ENCODE measurements at places on chromosomes 12 and 14.

DNA sequence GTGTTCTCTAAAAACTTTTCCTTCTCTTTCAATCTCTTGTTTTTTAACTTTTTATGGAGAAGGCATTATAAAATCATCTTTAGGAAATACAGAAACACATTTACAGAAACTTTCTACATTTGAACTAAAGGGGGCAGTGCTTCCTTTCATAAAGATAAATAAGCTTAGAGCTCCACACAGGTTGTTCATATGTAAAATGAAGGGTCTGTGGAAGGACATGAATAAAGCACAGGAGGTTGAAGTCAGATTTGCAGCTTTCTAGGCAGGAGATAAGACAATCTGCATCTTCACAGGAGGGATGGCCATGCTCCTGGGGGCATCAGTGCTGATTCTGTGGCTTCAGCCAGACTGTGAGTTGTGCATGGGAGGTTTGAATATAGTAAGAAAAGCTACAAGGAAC lies 426.0 kb downstream of the DAD1 start:
- no peak for DNase-seq

- DNase-seq: no peak
These were observed 60.1 kb downstream of the TAOK3 start for GRCh38 chr12:118312578-118312977.

DNA sequence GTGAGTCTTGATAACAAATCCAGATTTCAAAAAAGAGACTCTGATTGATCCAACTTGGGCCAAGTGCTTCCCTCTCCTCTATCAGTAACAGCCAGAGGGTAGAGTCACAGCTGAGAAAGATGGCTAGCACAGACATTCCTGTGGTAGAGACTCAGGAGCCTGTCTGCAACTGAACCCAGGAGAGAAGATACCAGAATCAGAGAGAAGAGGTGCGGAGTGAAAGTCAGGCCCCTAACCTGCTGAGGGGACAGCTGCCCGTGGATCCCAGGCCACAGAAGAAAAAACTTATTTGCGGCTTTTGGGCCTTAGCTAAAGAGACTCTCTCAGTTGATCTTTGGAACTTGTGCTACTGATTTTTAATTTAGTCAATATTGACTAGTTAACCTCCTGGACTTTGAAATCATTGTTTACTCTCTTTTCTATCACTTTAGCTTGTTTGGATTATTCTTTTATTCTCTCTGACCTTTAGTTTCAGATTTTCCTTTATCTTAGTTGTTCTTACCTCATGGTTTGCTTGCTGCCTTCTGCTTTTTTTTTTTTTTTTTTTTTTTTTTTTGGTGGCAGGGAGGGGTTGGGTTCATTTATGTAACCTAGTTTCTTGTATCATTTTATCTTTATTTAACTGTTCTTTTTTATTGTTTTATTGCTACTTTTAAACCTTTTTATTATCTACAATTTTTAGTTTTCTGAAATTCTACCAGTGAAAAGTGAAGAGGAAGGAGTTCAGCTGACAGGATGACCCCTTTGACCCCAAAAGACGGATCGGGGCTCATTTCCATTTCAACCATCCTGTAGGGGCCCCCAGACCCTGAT lies 154.9 kb upstream of the KRR1 start:
- DNase-seq: no peak

GRCh38 chr12:18868717-18869116 lies 130.8 kb downstream of the CAPZA3 start:
- no peak for DNase-seq

DNA sequence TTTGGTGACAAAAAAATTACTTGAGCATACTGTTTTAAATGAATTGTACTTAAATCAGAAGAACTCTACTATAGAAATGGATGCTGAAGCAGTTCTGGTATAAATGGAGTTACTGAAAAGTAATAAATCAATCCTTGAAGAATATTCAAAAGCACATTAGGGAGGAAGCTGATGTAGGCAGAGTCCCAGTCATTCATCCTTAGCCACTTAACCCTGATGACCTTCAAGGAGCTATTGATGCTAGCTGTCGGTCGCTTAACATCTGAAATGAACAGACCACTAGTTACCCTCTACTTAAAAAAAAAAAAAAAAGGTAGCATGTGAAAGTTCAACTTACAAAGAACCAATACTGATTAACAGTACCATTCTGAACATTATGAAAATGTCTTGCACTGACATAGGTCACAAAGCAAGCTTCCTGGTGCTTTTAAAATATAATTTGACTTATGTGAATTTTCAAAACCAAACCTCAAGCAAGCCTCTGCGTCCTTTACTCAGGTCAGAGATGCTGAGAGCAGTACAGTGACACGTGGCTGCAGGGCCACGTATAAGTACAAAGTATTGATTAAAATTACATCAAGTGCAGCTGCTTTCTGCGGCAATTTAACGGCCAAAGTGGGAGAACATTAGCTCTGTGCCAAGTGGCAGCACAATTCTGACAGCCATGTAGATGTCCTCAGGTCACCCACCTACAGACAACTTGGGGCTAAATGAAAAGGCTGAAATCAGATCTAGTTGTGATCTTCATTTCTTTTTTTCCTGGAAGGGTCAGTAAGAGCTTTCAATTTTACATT lies 18.1 kb downstream of the PPM1H start:
- DNase-seq: no peak

DNA sequence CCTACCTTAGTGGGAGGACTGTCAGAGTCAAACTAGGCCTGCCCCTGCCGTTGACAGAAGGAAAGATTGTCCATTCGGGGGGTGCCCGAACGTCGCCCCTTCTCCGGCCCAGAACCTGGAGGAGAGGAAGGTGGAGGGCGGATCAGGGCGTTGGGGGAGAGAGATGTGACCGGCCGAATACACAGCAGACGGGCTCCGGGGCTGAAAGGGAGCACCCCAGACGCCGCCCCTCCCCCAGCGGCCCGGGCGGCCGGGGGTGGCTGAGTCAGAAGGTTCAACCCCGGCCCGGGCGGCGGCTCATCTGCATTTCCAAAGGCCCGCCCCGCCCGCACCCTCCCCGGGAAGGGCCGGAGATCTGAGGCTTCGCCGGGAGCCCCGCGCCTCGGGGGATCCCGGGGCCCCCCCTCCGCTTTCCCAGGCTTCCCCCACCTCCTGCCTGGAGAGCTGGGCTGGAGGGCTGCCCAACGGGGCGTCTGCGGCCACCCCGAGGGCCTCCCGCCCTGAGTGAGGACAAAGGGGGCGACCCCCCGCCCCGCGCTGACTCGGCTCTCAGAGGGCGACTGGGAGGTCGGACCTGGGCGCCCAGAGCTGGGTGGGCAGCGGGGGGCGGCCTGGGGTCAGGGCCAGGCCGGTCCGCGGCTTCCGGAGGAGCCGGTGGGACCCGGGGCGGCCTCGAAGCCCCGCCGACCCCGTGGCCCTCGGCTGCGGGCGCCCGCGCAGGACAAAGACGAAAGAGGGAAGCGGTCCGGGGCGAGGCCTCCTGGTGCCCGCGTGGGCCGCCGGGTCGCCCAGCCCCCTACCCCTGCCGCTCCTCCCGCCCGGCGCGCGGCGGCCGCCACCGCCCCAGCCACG lies 3.7 kb upstream of the SETD1B start:
- DNase-seq: peak; percentile 95

- no peak for DNase-seq
These were observed 177.1 kb downstream of the BCL11B start for GRCh38 chr14:99094901-99095300.

DNA sequence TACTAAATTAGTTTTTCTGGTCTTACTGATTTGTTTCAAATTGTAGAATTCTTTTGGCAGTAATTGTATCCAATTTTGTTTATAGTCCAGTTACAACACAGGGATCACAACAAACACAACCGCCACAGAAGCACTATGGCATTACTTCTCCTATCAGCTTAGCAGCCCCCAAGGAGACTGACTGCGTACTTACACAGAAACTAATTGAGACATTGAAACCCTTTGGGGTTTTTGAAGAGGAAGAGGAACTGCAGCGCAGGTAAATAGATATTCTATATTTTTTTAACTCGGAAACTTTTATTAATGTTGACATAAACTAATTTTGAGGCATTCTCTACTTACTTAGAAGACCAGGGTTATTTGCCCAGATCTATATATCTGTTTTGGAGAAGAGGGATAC lies 17.8 kb downstream of the PAPOLA start:
- DNase-seq: no peak

- DNase-seq: no peak
These were observed 183.9 kb downstream of the ETV6 start for GRCh38 chr12:11833174-11833895.

DNA sequence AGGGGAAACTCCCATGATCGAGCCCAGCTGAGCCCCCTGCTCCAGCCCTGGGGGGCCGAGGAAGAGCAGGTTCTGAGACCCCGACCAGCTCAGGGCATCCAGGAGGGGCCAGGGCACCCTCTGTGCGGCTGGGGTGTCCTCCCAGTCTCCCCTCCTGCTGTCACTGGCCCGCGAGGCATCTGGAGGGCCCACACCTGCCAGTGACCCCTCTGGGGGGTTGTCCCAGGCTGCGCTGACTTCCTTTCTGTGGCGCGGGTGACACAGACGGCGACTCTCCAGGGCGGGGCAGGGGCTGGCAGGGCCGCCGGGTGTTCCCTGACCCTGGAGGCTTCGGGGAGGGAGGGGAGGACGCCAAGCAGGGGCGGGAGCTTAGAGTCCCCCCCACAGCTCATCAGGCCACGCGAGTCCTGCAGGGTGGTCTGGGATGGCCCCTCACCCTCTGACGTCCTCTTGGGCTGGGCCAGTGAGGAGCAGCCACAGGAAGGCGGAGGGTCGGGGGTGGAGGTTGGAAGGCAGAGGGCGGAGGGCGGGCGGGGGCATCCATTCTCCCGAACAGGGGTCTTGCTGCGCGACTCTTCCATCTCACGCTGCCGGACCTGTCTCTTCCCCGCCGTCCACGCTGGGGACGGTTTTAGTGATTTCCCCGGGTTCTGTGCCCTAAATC lies 38.6 kb upstream of the FBRSL1 start:
- no peak for DNase-seq

DNA sequence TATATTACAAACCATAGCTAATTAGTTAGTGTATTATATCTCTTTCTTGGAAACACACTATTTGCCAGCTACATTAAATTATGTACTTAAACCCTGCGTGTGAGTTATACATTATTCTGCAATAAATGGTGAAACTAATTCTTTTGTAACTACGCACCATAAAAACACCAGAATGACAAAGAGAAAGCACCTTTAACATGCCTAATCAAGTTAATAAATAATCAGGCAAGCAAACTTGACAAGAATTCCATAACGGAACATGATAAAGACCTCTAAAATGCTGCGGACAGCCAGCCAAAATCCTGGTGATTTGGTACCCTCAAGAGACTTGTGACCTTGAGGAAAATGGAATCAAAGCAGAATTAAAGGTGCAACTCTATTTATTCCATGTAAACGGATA lies 375.3 kb upstream of the KITLG start:
- DNase-seq: no peak

DNA sequence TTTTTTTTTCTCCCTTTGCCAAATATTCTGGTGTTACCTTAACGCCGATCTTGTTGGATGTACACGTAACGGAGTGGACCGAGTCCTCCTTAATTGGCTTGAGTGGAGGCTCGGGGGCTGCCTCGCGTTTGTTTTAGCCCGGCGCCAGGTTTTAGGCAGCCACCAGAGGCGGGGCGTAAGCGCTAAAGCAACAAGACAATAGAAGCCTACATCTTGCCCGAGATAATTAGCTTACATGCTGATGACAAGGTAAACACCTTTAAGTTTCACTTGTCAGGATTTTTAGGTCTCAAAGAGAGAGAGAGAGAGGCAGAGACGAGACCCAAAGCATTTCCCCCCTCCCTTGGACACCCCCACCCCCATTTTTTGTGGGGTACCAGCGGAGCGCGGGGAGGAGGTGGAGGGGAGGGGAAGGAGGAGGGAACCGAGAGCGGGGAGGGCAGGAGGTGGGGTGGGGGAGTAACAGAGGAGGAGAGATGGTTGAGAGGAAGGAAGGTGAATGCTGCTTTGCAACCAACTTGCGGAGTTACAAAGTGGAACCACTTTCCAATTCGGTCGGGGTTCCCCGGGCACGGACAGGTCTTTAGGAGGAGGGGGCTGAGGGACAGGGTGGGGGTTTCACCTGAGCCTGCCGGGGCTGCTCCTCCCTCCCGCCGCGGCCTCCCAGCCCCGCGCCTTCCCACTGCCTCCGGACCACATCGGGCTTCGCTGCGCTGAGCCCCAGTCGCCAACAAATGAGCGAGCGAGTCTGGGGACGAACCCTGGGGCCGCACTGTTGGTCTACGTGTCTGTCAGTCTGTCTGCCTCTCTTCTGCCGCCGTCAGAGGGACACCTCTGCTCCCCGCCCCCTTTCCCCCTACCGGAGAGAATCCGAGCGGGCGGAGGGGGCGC lies at the start of gene NKX2-1:
NKX2-1 (minus strand) TSS at position 802 of the 891 bp plus-strand sequence; CDS start at position 699, 103 bp downstream.
- DNase-seq: no peak

DNA sequence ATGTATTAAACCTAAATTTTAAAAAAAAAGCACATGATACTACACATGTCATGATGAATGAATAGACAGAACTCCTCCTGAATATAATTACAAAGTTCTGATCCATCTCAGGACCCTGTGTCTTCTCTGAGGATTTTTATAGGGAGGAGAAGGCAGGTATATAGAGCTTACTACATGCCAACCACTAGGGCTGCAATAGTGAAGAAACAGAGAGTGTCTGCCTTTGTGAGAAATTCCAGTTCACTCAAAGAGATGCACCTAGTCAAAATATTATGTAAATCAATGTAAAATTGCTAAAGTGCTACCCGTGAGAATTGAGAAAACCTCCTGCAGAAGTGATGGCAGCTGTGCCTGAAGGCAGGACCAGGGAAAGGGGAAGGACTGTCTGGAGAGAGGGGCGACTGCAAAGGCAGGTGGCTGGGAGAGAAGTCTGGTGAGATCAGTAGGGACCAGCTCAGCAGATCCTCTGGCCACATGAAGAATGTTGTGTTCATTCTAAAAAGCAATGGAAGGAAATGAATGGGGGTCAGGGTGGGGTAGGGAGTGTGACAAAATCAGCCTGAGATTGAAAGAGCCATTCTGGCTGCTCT lies 15.1 kb downstream of the ABHD4 start:
- no peak for DNase-seq

GRCh38 chr12:5588176-5588575 lies 156.3 kb downstream of the NTF3 start:
- DNase-seq: no peak

DNA sequence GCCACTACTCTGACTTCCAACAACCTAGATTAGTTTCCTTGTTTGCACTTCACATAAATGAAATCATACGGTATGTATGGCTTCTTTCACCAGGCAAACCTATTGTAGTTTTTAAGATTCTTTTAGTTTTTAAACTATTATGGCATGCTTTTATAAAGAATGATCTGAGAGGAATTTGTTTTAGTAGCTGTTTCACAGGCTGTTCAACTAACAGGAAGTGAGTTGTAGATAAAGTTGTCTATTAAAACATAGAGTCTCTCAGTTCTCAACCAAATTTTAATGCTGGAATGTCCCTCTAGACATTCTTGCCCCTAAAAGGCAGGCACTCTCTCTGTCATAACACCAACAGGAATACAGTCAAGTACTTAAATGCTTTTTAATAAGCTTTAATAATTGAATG lies 102.7 kb upstream of the DACT1 start:
- no peak for DNase-seq

DNA sequence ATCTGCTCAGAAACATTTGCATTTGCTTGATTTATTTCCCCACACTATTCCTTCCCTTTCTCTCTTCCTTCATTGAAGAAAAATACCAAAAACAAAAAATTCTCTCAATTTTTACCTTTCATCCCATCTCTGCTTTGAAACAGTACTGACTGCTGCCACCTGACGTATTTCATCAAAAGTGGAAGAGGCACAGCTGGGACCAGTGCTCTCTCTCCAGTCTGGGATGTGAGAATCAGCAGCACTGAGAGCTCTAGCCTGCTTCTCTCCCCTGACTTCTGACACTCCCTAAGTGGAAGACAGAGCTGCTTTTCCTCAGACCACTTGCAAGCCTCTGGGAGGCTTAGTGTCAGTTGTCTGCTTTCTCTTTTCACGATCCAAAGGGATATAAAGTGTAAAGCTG lies 36.9 kb downstream of the TTLL5 start:
- DNase-seq: no peak

Data from left cardiac atrium (tissue), 4 donors.